Fibroblast of the conjunctiva (primary cell): ENCODE measurements at places on chromosomes 3 and 15.

DNA sequence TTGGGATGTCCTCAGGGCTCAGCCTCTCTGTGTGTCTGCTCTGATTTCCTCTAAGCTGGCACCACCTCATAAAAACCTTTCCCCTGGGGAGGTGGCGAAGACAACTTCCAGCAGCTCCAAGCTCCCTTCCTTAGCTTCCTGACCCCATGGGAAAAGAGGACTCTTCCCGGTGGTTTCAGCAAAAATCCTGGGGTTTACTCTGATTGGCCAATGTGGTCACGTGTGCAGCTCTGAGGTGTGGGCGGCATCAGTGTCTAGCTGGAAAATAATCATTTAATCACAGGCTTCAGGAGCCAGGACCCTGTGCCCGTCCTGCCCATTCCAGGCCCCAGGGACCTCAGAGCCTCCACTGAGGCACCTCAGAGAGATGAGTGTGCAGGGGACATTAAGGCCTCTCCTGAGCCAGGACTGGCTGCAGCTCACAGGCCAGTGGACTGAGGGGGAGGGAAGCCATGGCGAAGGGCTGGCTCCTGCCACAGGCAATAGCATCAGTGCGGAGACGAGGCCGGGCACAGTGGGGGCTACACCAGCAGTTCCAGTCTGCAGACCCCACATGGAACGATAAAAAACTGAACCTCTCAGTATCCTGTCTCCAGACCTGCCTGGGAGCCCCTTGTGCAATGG is 104.1 kb downstream of the TPRA1 start:
- DNase-seq = no peak

DNA sequence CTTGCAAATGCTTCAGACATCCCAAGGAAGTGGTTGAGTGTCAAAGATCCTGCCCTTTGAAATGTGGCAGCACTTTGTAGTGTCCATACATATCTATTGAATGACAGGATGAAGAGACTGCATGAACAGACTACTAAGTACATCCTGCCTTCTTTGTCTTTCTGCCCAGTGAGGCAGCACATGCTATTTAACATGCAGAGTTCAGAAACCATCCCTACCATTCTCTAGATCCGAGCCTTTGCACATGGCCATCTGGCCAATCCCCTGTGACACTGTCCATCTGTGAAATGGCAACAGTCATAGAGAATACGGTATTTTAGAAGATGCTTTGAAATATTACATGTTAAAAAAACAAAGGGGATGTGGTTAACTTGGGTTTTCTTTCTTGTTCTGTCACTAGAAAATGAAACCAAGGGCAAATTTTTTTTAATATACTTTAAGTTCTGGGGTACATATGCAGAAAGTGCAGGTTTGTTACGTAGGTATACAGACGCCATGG is 519.6 kb downstream of the NTRK3 start:
- no peak for DNase-seq

DNA sequence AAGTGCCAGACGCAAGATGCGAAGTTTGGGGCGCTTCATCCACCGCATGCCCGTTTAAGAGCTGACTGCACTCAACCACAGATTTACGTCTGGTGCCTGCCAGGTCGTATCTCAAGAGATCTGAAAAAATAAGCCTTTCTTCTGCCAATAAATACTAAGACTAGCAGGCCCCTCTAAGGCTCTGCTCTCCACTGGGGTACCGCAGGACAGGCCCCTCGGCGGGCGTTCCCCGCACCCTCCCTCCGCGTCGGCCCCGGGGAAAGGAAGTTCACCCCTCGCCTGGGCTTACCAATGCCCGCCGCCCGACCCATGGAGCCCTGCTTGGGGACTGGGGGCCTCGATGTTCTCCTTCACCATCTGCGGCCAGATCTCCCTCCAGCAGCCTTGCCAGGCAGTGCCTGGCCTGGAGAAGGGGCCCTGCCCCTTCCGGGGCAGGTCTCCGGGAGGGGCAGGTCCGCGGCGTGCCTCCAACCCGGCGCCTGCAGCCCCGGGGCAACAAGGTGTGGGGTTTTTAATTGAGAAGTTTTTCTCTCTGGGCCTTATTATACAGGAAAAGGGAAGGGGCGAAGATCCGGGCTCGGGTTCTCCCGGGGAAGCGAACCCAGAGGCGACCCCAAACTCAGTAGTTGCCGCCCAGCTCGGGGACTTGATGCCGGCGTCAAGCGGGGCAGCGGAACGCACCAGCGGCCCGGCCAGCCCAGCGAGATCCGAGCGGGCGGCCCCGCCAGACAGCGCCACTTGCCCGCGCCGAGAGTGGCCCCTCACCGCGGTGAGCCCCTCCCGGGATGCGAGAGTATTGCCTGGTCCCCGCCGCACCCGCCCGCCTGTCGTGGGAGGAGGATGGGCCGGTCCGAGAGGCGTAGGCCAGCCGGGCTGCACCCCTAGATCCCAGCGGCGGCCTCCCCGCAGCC is 735 bp downstream of the GOLGA8B start:
- DNase-seq = no peak

- DNase-seq = no peak
Measured at GRCh38 chr3:115624029-115624741, 875 bp downstream of the GAP43 start.

DNA sequence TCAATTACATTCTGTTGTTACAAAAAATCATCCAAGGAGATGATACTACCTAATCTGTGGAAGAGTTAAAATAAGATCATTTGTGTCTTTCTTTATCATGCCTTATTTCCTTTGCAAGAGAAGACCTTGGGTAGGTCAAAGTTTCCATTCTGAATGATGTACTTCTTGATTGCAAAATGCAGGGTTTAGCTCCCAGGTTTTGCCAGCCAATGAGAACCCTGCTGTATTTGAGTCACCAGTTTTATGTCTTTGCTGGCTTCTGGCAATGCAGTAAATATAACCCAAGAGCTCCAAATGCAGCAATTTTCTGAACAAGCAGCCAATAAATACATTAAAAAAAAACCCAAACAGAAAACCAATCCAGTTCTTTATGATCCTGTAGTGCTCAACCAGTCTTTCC is 204.9 kb downstream of the CADPS start:
- DNase-seq = no peak

DNA sequence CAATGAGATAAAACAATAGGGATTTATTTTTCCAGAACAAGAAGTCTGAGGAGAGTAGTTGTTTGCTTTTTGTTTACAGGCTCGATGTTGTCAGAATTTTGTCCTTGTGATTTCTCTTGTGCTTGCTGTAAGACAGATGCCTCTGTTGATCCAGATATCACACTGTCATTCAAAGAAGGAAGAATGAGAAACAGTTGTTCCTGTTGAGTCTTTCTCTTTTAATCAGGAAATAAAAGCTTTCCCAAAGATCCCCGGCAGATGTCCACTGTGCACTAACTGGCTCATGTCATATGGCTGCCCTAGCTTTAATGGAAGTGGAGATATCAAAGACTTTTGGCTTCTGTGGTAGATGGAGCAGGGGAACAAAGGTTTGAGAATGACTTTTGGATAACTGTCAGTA is 6.8 kb downstream of the SERPINI1 start:
- no peak for DNase-seq

DNA sequence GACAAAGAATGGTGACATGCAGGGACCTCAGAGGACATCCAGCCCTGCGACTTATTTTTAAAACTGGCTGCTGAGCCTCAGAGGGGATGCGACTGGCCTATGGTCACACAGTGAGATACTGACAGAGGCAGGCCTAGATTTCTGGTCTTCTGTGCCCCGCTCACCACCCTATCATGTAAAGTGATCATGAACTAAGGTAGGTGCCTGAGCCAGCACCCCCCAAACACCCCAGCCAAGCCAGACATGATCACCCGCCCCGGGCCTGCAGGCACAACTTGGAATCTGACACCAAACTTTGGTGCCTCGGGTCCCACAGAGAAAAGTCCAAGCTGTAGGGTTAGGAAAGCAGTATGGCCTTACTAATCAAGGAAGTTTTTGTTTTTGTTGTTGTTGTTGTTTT is 33.9 kb upstream of the HHATL start:
- DNase-seq = no peak

GRCh38 chr3:12758025-12758781 is 856 bp downstream of the TMEM40 start:
- peak; percentile 42 for DNase-seq

GRCh38 chr3:10520072-10520471 is 14.7 kb upstream of the ATP2B2 start:
- DNase-seq = no peak

GRCh38 chr3:46010519-46011113 is 15.0 kb upstream of the FYCO1 start:
- no peak for DNase-seq

DNA sequence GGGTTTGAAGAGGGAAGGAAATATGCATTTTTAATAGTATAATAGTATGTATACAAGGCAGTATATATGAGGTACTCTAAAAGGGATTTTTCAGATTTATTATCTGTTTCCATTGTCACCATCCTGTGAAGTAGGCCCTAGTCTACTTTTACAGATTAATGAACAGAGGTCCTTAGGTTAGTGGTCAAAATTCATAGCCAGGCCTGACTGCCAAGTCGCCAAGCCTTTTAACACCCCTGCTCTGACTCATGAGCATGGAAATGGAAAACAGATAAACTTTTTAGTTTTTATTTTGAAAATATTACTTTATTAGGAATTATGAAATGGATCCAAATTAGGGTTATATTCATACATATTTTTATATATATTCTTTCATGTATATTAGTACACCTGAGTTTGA is 146.9 kb downstream of the BBX start:
- DNase-seq = no peak

- no peak for DNase-seq
Measured at GRCh38 chr3:138065949-138066348, 49.5 kb downstream of the DZIP1L start.

GRCh38 chr3:172687501-172687900 is 23.4 kb downstream of the NCEH1 start:
- DNase-seq = no peak
